ENCODE measurements at places on chromosomes 11 and 22.

GRCh38 chr22:46507451-46508425, 29.7 kb downstream of the CELSR1 start:
- DNase-seq: no peak

DNA sequence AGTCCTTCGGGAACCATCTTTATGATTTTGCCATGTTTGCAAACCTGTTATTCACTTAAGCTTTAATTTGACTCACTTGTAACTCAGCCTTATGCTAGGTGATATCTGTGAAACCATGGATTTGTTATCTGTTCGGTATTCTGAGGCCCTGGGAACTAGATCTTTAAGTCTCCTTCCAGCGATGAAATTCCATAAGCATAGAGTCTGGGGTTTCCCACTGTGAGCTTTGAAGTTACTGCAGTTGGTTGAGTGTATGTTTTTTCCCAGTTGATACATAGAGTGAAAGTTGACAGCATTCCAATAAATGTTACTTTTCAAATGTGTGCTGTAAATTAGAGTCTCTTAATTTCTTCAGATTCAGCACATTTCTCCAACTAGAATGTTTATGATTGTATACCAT, 66.9 kb downstream of the TNRC6B start:
- no peak for DNase-seq

- DNase-seq: no peak
These were observed 17.6 kb upstream of the SCN2B start for GRCh38 chr11:118193910-118194566.

DNA sequence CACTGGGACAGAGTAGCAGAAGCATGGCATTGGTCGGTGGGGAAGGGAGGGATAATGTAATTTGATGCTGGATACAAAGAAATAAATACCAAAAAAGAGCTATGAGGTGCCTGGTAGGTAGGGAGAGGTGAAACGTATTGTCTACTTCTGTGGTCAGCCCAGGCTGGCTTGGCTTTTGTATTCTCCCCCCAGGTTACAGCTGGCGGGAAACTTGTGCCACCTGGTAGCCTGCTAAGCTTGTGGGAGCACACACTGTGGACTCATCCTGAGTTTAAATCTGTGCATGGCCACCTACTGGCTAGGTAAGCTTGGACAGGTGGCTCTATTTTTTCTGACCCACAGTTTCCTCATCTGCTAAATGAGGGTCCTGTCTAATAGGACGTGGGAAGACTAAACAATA, 165.2 kb upstream of the E2F8 start:
- DNase-seq: no peak
